ENCODE measurements at places on chromosomes 13 and 19. TPM values are rescaled to one million over a fixed set of nuclear protein-coding genes. Genes with fewer than 3 reads are reported as not detected.

LILRB3 gene
- 2.3 TPM for total RNA-seq

KLK14 gene
- 6.6 TPM for total RNA-seq

ZNF440 gene
- 55.9 TPM for total RNA-seq

PRTN3 gene
- total RNA-seq, result not detected

HIPK4 gene
- total RNA-seq, result 0.47 TPM

POSTN gene
- 311 TPM for total RNA-seq

GJB2 gene
- total RNA-seq, result 66.3 TPM

URAD gene
- not detected for total RNA-seq

BRSK1 gene
- 1.4 TPM for total RNA-seq

GSX1 gene
- not detected for total RNA-seq

SPACA7 gene
- not detected for total RNA-seq

ZNF302 gene
- 29.4 TPM for total RNA-seq

ZNF225 gene
- total RNA-seq, result 5.4 TPM

COL5A3 gene
- total RNA-seq, result 30.6 TPM

KLK8 gene
- 126 TPM for total RNA-seq

COQ8B gene
- 53.8 TPM for total RNA-seq

MTUS2 gene
- 0.38 TPM for total RNA-seq

ZNF492 gene
- 1.0 TPM for total RNA-seq

FBXO17 gene
- 18.3 TPM for total RNA-seq

MYH14 gene
- total RNA-seq, result 116 TPM

RASGRP4 gene
- total RNA-seq, result 2.0 TPM

HOMER3 gene
- 27.9 TPM for total RNA-seq

SLC10A2 gene
- 0.16 TPM for total RNA-seq

DIAPH3 gene
- 1.7 TPM for total RNA-seq

PSG1 gene
- total RNA-seq, result not detected

C19orf33 gene
- total RNA-seq, result 393 TPM

RNF113B gene
- not detected for total RNA-seq

IL4I1 gene
- not detected for total RNA-seq

Data from suprapubic skin (tissue), 4 donors.